ENCODE measurements at places on chromosomes 16 and 17.

DNA sequence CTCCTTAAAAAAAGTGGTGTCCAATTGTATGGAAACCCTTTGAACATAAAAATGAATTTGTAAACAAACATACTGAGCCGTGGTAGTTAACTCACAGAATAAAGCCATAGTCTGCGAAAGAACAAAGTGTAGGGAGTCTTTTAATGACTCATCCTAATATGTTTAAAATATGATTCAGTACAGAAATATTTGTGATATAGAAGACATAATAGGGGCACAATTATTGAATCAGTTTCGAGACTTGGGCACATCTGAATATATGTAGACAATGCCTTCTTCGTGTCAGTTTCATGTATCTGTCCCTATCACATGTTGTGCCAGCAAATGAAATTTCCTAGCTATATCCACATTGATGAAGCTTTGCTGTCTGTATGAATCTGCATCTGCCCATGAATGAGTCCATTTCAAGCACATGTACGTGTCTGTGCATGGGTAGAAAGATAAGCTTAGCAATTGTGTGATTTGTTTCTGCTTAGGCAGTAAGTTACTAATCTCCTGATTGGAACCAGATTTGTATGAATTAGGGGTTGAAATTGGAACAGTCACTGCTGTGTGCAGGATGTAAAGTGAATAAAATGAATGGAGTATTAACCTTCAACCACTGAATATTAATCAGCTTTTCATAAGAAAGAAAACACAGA, 112.5 kb upstream of the SOX9 start:
- no peak for DNase-seq

- DNase-seq = peak; percentile 81
Observed at GRCh38 chr17:72985882-72986720, 106.4 kb downstream of the SLC39A11 start.

DNA sequence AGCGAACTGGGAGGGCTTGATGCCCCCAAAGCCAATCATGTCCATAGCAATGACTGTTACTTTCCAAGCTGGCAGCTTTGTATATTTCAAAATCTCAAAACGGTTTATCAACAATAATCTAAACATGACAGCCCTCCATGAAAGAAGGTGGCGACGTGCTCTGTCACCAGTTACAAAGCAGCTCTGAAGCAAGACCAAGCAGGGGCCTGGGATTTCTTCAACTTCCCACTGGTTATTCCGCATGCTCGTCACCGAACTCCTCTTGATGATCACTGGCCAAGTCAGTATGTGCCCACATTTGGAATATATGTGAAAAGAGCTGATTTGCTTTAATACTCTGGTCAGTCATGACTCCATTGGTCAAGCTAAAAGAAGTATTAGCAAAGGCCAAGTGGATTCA, 175.6 kb downstream of the VPS53 start:
- no peak for DNase-seq

DNA sequence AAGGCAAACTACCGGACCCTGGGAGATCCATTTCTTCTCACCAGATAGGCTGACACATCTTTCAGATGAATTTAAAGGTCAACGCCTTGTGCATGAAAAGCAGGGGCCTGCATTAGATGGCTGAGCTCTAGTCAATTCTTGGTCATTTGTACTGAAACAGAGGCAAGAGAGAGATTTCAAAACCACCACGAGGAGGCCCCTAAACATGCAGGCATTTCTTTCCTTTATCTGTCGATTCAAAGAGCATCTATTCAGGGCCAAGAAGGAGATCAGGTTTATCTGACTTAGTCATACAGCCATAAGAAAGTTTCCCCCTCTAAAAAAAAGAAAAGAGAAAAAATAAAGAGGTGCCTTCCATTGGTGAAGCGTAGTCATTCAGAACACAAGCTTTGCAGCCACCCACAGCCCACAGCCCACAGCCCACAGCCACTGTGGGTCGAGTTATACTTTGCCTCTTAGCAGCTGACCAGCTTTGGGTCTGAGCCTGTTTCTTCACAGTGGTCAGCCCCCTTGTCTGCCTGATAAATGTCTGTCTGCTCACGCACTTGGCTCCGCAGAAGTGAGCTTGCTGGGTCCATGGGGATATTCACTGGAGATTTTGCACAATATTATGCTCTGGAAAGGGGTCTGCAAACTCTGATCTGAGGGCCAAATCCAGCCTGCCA, 207.5 kb downstream of the CDH13 start:
- DNase-seq = no peak

- DNase-seq = no peak
Observed at GRCh38 chr16:24098896-24099295, 157.2 kb upstream of the CACNG3 start.

GRCh38 chr17:75553295-75554110, 28.0 kb downstream of the LLGL2 start:
- no peak for DNase-seq

Measured in NCI-H1436 (cell line).